Peyer's patch (tissue), 4 donors: ENCODE measurements at places on chromosomes 7 and 10.

GRCh38 chr7:68125168-68125567 lies 1128.5 kb downstream of the TYW1 start:
- no peak for DNase-seq

DNA sequence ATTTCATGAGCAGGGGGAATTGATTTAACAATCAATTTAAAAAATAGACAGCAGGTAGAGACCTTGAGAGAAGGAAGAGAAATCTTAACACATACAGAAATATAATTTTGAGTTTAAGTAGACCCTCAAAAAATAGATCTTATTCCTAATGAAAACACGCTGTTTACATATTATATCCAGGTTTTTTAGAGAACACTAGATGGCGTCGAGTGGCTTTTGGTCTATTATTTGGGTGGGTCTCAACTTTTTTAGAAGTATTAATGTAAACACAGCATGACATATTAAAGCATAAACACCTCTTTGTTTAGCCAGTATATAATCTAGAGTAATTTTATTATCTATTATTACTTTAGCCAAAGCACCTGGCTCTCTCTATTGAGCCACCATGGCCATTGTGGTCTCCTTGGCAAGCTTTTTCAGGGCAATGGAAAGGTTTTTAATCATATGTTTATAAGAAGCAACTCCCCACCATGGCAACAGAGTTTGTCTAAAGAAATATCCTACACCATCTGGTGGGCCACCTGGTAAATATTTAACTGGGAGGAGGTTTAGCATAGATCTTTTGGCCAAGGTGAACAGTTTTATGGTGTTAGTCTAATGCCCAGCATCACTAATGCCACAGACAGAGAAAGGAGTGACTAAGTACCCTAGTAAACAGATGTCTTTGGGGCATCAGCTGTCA lies 59.7 kb upstream of the PRSS1 start:
- DNase-seq: no peak

DNA sequence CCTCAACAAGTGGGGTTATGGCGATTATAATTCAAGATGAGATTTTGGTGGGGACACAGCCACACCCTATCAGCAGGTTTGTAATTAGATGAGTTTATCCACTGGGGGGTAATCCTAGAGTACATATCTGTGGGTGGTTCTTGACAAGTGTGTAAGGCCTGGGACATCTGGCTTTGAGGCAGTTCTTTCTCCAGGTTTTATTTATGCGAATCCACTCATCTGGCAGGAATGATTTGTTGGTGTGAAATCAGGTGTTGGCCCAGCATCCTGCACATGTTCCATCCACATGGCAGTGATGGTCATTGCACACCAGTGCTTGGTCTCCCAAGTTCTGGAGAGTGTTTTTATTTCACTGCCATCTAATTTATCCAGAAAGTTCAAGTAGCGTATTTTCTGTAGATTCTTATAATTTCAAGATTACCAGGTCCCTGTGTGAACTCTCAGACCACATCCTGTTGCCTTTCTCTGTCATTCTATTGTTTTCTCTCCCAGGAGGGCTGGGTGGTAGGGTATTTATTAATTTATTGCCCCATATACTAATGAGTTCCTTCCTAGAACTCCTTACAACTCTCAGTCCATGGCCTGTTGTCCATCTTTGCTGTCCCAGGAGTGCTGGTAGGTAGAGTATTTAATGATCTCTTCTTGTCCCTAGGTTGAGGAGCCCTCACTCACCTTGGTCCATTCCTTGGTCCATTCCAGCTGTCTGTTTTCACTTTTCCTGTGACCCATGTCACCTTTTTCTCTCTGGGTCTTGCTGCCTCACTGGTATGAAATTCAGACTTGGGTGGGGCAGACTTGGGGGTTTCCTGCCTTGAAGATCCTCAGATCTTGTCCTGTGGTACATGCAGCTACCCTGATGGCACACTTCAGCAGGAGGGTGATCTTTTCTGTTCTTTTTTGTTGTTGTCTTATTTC lies 10.4 kb downstream of the RALA start:
- no peak for DNase-seq

DNA sequence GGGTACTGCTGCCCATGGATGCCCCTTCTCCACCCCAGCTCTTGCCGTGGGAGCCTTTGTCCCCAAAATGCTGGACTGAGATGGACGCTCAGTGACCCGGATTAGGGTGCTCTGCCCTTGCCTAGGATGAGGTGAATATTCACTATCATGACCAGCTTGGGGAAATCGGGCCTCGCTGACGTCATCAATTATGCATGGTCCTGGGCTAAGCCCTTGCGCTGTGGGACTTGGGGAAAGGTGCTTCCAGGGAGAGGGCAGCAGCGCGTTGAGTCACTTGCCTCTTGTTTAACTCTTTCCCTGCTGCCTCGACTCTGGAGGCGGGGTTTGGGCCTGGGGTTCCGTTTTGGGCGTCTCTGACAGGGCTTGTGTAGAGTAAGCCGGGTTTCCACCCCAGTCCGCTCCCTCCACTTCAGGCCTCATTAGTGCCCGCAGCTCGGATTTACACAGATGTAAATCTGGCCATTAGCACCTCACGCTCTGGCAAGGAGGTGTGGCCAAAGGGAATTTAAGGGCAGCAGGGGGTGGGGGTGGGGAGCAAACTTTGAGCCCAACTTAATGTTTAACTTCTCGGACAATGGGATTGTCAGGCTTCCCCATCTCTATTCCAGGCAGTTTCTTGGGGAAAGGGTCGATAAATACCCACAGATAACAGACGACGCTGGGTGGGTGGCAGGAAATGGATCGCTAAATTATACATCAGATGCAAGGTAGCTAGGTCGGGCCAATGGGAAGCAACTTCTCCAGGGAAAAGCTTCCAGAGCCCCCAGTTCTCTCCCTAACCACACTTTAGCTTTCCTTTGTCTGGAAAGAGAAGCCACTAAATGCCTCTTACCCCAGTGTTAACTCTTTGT lies 51.3 kb upstream of the TCF7L2 start:
- peak; percentile 80 for DNase-seq

GRCh38 chr10:17249820-17250219 lies 21.8 kb downstream of the VIM start:
- DNase-seq: no peak

DNA sequence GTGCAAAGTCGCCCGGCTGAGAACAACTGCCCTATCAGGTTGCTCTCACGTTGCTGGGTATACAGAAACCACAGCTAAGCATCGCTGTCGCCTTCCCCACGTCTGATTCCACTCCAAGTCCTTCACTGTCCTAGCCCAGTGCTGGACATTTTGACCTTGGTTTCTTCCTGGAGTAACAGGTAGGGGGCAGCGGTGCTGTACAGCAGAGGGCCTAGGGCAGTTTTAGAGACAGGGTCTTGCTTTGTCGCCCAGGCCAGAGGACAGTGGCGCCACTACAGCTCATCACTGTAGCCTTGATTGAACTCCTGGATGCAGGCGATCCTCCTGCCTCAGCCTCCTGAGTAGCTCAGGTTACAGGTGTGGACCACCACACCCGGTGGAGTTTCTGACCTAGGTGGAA lies 2.6 kb downstream of the CLDN15 start:
- DNase-seq: no peak

DNA sequence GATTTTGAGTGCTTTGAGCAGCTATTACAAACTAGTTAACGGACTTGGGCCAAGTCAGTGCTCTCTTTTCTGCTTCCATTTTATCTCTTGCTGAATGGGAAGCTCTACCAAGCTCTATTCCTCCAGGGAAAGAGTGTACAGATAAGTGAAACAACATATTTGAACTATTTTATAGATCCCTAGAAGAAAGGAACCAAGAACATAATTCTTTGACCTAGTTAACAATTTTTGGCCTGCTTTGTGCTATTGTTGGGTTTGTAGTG lies 244.8 kb downstream of the PRKG1 start:
- no peak for DNase-seq

GRCh38 chr10:103584216-103585010 lies 90.9 kb downstream of the NEURL1 start:
- peak; percentile 35 for DNase-seq
